ENCODE measurements at places on chromosomes 13 and 19.
A peak's percentile ranks its signal among the peaks of the same experiment; 100 is the strongest.

GRCh38 chr13:111636804-111637203, 316.4 kb downstream of the TEX29 start:
- no peak for DNase-seq

GRCh38 chr19:30546332-30546731, 174.1 kb downstream of the ZNF536 start:
- DNase-seq, result no peak

DNA sequence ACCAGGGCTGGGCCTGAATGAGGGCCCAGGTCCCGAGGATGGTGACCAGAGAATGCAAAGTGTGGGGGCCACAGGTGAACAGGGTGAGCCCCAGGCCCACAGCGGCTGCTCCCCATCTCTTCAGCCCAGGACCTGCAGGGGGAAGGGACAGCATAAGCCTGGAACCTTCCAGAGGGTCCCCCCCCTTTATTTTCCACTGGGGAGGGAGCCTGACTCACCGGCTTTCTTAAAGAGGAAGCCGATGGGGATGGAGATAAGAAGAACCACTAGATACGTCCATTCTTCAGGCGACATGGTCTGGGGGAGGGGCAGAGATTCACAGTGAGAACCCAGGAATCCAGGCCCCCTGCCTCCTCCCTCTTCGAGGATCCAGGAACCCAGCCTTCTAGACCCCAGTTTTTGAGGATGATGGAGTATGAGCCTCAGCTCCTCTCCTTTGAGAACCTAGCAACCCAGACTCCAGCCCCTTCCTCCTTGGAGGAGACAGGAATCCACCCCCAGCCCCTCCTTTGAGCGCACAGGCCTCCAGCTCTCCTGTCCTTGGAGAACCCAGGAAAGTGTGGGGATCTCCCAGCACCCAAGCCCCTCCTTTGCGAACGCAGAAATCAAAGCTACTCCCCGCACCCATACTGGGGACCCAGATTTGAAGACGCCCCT, 1.0 kb downstream of the MBOAT7 start:
- no peak for DNase-seq

- DNase-seq, result no peak
These were observed 9.4 kb downstream of the CBARP start for GRCh38 chr19:1228161-1228957.

DNA sequence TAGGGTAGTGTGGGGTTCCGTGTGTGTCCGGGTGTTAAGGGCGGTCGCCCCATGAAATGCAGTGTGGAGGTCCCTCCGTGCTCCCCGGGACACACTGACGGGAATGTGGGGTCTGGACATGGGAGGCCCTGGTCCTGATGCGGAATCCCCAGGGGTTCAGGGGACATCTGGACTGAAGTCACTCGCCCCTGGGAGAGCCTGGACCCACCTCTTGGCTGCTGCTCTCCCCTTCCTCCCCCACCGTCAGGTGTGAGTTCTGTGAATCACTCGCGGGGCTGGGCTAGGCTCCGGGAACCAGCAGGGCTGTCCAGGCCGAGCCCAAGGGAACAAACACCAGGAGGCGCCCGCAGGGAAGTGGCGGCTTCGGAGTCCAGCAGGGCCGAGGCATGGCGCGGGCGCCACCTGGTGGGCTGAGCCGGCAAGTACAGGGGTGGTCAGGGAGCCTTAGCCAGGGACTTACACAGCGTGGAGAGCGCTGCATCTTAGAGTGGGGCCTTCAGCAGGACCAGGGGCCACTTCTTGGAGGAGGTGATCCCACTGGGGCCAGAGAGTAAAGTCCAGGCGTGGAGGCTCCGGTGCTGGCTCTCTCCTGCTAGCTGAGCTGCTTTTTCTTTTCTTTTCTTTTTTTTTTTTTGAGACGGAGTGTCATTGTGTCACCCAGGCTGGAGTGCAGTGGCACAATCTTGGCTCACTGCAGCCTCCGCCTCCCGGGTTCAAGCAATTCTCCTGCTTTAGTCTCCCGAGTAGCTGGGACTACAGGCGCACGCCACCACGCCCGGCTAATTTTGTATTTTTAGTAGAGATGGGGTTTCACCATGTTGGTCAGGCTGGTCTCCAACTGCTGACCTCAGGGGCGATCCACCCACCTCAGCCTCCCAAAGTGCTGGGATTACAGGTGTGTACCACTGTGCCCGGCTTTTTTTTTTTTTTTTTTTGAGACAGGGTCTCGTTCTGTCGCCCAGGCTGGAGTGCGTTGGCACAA, 20.1 kb downstream of the WTIP start:
- DNase-seq, result peak; percentile 72

DNA sequence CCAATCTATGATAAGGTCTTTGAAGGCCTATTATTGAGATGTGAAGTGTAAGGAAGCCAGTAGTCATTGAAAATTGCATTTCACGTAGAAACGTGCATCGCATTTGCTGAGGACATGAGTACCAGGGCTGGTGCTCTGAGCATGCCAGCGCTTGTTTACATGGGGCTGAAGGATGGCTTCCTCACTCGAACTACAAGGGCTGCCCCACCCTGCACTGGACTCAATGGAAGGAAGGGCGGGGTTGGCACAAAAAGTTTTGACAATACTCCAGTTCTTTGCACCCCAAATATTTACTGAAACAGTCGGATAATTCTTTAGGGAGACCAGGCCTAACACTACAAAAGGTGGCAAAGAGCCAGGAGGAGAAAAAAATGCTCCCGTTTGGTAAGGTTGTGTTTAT, 28.9 kb upstream of the MED4 start:
- DNase-seq, result no peak

- no peak for DNase-seq
These were observed 149.4 kb downstream of the URI1 start for GRCh38 chr19:30091456-30091855.

DNA sequence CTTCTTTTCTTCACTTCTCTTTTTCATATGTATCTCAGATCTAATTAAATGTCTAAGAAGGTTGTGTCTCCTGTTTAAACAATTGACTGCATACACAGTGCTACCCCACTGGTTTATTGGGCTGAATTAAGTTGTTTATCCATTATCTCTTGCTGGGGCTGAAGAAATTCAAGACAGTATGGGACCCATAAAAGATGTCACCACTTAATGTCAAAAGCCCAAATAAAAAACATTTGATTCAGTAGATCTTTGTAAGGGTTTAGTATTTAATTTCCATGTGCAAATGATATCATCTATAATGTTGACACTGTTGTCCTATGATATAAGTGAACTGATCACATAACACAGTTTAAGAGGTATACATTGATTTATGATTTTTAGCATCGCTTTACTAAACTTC, 1431.9 kb upstream of the PCDH20 start:
- DNase-seq, result no peak

DNA sequence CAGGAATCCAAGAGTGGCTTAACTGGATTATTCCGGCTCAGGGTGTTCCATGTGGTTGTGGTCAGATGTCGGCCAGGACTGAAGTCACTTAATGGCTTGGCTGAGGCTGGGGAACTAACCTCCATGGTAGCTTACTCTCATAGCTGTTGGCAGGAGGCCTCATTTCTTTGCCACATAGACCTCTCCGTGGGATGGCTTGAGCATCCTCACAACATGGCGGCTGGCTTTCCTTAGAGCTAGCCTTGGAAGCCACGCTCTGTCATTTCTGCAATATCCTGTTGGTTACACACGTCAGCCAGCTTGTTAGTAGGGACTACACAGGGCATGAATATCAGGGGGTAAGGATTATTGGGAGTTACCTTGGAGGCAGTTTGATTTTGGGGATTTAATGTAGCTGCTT, 5.1 kb downstream of the CRX start:
- DNase-seq, result no peak

GRCh38 chr19:43439032-43439708, 24.5 kb downstream of the TEX101 start:
- DNase-seq, result peak; percentile 50

DNA sequence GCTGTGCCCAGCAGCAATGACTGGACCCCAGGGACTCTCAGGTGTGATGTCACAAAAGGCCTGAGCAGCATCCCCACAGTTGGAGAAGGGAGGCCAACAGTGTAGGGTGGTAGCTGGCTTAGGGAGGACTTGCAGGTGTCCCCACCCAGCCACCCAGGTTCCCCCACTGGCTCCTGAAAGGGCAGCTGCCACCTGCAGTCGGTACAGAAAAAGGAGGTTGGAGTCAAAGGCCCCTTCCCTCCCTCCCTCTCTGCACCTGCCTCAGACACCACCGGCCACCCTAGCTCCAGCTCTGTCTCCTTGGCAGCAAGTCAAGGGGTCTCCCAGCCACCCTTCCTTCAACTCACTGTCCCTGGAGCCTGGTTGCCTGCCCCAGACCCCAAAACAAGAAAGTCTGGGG, at the start of gene PCP2:
PCP2 (minus strand) TSS at position 22 of the 400 bp plus-strand sequence. CDS start 262 bp downstream, outside the sequence.
- DNase-seq, result no peak

DNA sequence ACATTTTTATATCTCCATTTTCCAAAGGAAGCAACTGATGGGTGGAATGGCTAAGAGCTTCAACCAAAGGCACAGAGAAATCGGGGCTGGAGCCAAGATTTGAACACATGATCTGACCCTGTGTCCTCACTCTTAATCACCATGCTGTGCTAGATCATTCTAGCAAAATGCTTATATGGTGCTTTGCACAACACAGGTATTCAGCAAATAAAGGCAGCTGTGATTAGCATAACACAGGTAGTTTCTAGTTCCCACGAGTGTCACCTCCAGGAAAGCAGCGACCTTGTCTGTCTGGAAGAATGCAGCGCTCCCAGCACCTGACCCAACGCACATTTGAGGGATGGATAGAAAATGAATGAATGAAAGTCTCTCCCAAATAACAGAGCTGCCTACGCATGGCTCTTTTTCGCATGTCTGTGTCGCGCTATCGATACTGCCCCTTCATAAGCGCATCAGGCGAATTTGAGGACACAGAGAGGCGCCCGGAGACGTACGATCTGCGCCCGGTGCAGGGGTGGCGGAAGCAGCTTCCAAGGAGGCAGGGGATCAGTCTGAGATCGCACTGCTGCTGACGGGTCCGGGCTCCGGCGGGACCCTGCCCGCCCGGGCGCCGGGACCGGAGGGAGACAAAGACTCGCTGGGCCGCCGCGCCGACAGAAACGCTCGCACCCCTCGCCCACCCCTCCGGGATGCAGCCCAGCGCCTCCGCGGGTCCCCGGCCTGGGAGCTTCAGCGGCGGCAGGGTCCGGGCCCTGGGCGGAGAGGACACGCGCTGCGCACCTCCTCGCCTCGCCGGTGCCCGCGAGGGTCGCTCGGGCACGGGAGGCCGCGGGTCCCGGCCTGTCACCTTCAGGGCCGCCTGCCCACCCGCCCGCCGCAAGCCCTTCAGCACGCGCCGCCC, 609 bp downstream of the EPS15L1 start:
- no peak for DNase-seq

- no peak for DNase-seq
These were observed 300.3 kb downstream of the MYO16 start for GRCh38 chr13:108929532-108930206.

GRCh38 chr13:50990818-50991506, 81.4 kb downstream of the RNASEH2B start:
- DNase-seq, result no peak

DNA sequence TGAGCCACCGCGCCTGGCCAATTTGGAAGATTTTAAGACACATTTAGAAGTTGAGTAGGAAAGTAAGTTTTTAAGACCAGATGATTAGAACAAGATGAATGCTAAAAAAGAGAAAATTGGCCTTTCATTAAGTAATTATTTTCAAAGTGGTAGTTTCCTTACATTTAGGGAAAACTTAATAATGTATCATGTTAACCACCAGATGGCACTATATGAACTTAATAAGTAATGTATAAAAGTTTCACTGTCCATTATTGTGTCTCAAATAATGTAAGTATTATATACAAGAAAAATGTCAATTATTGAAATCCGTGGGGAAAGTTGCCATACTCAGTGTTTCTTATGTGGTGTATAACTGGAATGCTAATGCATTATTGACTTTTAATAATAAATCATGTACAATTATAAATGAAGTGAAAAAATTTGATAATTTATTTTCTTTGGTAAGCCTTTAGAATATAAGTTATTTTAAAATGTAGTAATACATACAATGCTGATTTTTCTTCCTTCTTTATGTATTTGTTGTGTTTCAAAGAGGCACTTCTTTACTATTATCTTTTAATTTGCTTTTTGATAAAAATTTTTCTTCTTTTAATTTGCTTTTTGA, 29.2 kb downstream of the COG6 start:
- no peak for DNase-seq

- no peak for DNase-seq
These were observed 22.3 kb upstream of the ZNF227 start for GRCh38 chr19:44190020-44190419.

GRCh38 chr13:113433391-113433916, 19.8 kb downstream of the ADPRHL1 start:
- DNase-seq, result no peak

DNA sequence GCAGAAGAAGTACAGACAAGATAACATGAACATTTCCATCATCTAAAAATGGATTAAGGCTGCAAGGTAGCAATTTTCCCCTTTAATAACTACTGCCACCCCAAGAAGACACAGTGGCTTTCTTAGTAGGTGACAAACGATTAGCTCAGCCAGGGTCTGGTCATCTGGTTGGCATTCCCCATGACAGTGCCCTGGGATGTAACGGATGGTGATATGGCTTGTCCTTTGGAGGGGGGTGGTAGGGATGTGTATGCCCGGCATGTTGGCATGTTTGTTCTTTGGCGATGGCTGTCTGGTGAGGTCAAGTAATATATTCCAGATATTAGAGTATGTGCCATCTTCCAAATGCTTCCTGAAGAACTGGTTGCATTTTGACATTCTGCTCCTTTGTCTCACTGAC, 135.6 kb upstream of the ZNF536 start:
- DNase-seq, result no peak

GRCh38 chr13:31168736-31169135, 7.0 kb upstream of the HSPH1 start:
- DNase-seq, result no peak

DNA sequence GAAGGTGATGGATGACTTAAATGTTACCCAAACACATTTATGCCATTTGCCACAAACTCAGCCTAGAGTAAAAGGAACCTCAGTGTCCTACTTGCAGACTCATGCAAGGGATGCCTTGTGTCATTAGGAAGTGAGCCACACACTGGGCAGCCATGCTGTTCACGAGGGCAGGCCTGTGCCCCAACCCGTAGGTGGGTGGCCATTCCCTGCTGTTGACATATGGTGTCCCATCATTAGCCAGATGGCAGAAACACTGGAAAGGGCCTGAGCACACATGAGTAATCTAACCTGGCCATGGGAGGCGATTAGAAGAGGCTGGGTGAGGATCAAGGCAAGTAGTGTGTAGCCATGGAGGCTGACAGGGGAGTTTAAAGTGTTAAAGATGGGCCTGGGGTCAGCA, 9.7 kb upstream of the LRCH1 start:
- no peak for DNase-seq

- DNase-seq, result no peak
These were observed 6.6 kb upstream of the CYP4F3 start for GRCh38 chr19:15634105-15634504.

GRCh38 chr13:109427695-109428094, 358.7 kb downstream of the IRS2 start:
- DNase-seq, result no peak
